Renal cortex interstitium (tissue), 15 donors: ENCODE measurements at places on chromosomes 1 and 21. TPM values are rescaled to one million over a fixed set of nuclear protein-coding genes. Genes with fewer than 3 reads are reported as not detected.

Gene PAX7
- 0.03 TPM for polyA plus RNA-seq

Gene RBP7
- 20.1 TPM for polyA plus RNA-seq

Gene ZSWIM5
- 6.7 TPM for polyA plus RNA-seq

- DNase-seq, result no peak
Measured at GRCh38 chr1:20983297-20983889, 193.3 kb downstream of the EIF4G3 start.

- no peak for DNase-seq
Measured at GRCh38 chr1:110205591-110206155, 4.4 kb upstream of the KCNC4 start.

DNA sequence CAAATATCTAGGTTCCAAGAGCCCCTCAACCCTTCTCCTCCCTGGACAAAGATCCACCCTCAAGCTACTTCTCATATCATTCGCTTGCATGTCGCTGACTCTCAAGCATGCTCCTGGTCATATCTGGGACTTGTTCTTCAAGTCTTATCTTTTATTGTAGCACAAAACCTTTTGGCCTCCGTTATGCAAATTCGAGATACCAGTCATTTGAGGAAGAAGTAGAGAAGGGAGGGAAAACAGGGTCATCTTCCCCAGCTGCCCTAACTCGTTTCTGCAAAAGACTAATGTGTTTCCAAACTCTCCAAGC lies 63.8 kb upstream of the ETS2 start:
- DNase-seq, result no peak

- DNase-seq, result no peak
Measured at GRCh38 chr1:180633057-180634056, 1.5 kb downstream of the XPR1 start.

DNA sequence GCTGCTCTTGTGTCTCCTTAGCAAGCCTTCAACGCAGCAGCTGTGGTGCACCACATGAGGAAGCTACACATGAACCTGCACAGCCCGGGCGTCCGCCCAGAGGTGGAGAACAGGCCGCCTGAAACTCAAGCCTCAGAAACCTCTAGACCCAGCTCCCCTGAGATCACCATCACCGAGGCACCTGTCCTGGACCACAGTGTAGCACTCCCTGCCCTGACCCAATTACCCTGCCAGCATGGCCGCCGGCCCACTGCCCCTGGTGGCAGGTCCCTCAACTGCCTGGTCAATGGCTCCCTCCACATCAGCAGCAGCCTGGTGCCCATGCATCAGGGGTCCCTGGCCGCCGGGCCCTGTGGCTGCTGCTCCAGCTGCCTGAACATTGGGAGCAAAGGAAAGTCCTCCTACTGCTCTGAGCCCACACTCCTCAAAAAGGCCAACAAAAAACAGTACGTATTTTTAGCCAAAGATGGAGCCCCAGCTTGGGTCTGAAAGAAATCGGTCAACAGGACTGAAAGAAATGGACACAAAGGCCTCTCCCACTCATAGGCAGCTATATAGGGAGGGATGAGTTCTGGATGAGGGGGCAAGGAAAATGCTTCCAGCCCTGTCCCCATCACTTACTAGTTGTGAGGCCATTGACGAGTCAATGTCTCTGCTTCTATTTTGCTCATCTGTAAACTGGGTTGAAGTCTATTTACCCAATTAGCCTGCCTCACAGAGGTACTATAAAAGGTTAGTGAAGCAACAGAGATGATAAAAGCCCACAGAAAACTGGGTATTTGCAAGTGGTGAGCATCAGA lies 28.5 kb downstream of the CAMK1G start:
- DNase-seq, result no peak

- no peak for DNase-seq
Measured at GRCh38 chr1:212452323-212453155, 19.8 kb downstream of the NENF start.

DNA sequence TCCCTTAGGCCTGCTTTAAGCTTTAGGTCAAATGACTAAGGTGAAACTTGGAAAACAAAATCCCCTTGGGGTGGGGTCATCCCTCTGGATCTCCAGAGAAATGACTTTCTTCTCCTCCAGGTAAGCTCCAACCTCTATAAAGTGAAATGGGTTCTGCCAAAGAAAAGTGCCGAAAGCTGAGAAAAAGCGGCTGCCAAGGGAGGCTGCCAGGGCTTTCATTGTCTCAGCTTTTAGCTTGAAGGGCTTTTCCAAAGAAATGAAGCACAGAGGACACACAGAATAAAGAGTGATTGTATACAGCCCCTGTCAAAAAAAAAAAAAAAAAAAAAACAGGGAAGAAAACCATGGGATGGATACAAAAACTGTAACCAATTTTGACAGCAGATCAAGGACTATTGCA lies 126.9 kb downstream of the TGFBR3 start:
- no peak for DNase-seq

DNA sequence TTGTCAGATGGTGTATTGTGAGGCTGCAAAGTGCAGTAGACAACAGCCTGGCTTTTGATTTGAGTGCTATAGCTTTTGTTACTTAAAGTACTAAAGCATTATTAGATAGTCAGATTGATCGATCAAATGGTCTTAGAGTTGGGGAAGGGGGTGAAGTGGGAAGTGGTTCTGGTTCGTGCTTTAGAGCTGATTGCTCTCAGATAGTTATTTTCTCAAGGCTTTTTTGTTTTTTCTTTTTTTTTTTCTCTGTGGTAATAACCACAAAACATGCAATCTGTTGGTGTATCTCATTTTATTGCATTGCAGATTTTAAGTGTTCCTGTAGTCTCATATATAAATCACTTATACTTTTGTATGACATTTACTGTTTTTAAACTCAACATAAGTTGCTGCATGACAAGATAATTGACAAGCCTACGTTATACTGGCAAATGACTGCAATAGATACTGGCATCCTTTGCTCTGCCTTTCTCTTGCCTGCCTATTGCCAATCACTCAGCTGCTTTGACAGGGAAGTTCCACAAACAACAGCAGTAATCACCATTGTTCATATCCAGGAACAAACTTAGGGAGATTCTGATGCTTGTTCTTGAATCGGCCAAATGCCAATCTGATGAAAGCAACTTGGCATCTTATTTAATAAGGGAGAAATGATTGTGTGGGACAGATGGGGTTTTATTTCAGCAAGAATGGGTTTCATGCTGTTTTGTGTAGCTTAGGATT lies 125.0 kb upstream of the B3GALT2 start:
- no peak for DNase-seq

DNA sequence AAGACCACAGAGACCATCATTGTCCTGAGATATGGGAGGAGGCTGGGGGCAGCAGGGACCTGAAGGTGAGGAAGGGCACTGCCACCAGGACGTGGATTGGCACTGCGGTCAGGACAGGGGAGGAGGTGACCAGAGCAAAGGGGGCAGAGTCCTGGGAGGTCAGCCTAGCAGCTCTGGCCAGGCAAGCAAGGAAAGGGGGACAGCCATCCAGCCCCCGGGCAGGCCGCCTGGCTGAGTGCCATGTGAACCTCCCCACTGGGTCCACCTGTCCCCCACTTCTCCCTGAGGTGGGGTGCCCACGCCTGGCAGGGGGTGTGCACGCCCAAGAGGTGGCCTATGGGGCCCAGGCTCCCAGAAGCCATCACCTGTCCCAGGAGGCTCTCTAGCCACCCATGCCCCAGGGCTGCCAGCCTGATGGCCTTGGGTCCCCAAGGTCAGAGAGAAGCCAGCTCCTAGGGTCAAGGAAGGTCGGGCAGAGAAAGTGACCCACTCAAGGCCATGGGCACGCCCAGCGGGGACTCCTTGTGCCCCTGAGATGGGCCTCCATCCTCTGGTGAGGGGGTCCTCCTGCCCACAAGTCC lies 17.6 kb upstream of the PTTG1IP start:
- DNase-seq, result no peak

DNA sequence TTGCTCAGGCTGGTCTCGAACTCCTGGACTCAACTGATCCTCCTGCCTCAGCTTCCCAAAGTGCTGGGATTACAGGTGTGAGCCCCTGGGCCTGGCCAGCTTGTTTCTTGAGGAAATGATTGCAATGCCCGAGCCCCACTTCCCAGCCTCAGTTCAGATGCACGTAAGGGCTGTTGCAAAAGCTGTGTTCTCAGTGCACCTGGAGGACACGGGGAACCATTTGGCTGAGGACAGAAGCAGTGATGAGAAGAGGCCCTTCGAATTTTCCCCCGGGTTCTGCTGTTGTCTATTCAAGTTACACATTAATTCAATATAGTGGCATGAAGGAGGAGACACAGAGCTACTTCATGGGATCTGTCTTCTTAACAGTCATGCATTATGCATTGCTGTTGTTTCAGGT lies 78.8 kb upstream of the WDR26 start:
- no peak for DNase-seq

DNA sequence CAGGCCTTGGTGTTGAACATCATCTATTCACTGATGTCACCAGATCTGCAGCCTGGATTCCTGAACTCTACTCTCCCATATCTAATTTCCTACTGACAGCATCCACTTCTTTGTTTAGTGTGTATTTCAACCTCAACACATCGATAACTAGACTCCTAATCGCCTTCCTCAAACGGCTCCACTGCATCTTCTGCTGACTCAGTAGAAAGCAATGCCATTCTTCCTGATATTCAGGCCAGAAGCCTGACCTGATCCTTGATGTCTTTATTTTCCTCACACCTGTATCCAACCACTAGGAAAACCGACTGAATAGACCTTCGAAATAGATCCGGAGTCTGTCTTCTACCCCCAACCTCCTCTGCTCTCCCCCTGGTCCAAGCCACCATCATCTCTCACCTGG lies 466.9 kb downstream of the PCP4 start:
- DNase-seq, result no peak

- DNase-seq, result no peak
Measured at GRCh38 chr1:169924829-169925228, 31.1 kb upstream of the SCYL3 start.

DNA sequence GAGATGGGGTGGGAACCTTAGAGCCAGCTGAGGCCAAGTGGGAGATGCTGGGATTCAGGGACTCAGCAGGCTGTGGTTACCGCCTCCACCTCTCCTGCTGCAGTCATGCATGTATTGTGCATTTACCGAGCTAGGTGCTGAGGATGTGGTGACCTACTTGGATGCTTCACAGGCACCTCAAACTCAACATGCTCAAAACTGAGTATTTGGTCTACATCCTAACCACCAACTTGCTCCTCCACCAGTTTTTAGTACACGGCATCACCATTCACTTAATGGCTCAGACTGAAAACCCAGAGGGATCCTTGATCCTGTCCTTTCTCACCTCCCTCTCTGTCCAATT lies 5.6 kb downstream of the CHRNB2 start:
- no peak for DNase-seq

DNA sequence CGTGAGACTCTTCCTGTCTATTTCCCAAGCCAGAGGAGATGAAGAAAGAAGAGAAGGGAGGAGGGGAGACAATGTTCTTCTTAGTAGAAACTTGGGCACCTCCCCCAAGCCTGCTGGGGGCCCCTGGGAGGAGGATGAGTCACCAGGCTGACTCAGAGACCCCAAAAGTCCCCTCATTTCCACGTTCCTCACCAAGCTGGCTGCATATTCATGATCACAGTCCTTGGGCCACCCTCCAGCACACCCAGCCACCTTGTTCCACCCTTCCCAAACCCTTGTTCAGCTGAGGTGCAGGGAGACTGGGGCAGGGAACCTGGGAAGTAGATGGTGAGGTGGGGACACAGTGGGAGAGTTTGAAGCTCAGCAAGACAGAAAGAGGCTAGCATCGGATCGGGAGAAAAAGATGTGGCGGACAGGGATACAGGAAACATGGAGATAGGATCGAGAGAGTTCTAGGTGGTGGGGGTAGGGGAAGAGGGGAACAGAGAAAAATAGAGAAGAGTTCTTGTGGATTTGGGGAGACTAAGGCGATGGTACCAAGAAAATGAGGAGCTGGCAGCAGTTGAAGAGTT lies 712 bp downstream of the RAB13 start:
- no peak for DNase-seq

- DNase-seq, result no peak
Measured at GRCh38 chr1:223628233-223629125, 37.0 kb downstream of the CAPN8 start.

- no peak for DNase-seq
Measured at GRCh38 chr1:197152662-197153061, 6.2 kb upstream of the ASPM start.
